ENCODE measurements at places on chromosomes 6 and 20. TPM values are rescaled to one million over a fixed set of nuclear protein-coding genes. Genes with fewer than 3 reads are reported as not detected.

LY86 gene
- total RNA-seq, result not detected

MAFB gene
- total RNA-seq, result 6.1 TPM

ZNF337 gene
- 22.4 TPM for total RNA-seq

HLA-C gene
- 137 TPM for total RNA-seq

BTN1A1 gene
- total RNA-seq, result 1.6 TPM

TMEM217 gene
- 2.5 TPM for total RNA-seq

IRF4 gene
- total RNA-seq, result not detected

PCK1 gene
- not detected for total RNA-seq

ZNF335 gene
- 28.5 TPM for total RNA-seq

CDC25B gene
- total RNA-seq, result 37.6 TPM

GHRH gene
- total RNA-seq, result 0.75 TPM

SNAP25 gene
- total RNA-seq, result 8.2 TPM

DNA sequence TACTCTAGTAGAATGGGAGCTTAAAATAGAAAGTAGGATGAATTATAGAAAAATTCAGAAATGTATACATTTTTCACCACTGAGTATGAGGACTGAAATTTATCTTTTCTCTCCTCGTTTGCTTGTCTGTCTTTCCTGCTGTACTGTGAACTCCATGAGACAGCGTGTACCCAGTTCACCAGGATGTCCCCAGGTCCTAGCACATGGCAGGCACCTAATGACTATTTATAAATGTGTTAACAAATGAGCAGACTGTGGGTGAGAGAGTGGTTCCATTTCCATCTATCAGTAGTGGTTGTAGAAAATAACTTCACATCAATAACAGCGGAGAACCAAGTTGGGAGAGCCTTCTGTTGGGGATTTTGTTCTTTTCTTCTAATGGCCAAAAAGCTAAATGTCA lies 106.3 kb downstream of the NUS1 start:
- H3K4me3 ChIP-seq, result no peak overlapping the region
- peaks cover 3% of the 10 kb centered on the region for H3K4me1 ChIP-seq
- no peak for DNase-seq

- no peak overlapping the region for H3K27ac ChIP-seq
- no peak for DNase-seq
- peaks cover 26% of the 10 kb centered on the region for H3K4me1 ChIP-seq
- H3K36me3 ChIP-seq, result no peaks in the 10 kb centered on the region
- H3K27me3 ChIP-seq, result peaks cover 25% of the 10 kb centered on the region
- no peak overlapping the region for H3K4me3 ChIP-seq
Observed at GRCh38 chr6:12327391-12327790, 37.2 kb downstream of the EDN1 start.

- no peak overlapping the region for H3K27ac ChIP-seq
- H3K4me3 ChIP-seq, result no peak overlapping the region
- no peaks in the 10 kb centered on the region for H3K36me3 ChIP-seq
- peaks cover 1% of the 10 kb centered on the region for H3K4me1 ChIP-seq
- peaks cover 24% of the 10 kb centered on the region for H3K27me3 ChIP-seq
Observed at GRCh38 chr6:3621411-3621810, 130.1 kb downstream of the PXDC1 start.

DNA sequence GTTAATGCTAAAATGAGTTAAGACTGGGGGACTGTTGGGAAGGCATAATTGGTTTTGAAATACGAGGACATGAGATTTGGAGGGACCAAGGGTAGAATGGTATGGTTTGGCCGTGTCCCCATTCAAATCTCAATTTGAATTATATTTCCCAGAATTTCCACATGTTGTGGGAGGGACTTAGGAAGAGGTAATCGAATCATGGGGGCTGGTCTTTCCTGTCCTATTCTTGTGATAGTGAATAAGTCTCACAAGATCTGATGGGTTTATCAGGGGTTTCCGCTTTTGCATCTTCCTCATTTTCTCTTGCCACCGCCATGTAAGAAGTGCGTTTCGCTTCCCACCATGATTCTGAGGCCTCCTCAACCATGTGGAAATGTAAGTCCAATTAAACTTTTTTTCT lies 12.7 kb downstream of the ZBTB9 start:
- peaks cover 10% of the 10 kb centered on the region for H3K27me3 ChIP-seq
- no peaks in the 10 kb centered on the region for H3K4me1 ChIP-seq
- H3K27ac ChIP-seq, result no peak overlapping the region
- DNase-seq, result no peak
- H3K4me3 ChIP-seq, result no peak overlapping the region

DNA sequence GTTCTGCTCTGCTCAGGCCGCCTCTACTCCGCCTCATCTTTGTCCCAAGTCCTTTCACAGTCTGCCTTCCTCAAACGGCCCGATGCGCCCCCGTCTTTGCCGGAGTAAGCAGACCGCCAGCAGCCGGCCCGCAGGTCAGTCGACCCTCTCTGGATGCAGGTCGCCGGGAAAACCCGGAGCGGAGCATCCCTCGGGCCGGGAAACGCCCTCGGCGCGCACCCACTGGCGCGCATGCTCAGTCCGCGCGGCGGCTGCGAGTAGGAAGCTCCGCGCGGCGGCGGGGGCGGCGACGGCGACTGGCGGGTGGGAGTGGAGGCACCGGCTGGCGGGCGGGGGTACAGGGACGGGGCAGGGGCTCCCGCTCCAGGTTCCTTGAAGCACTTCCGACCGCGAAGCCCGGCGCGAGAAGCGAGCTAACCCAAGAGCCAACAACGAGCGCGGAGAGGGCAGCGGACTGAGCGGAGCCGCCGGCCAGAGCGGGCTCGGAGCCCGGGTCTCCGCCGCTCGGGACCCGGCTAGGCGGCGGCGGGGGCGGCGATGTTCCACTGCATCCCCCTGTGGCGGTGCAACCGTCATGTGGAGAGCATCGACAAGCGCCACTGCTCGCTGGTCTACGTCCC lies at the start of gene LRRC1:
LRRC1 (plus strand) TSS at position 286 of the 620 bp plus-strand sequence; CDS start at position 538, 252 bp downstream.
- H3K36me3 ChIP-seq, result peaks cover 6% of the 10 kb centered on the region
- H3K4me1 ChIP-seq, result peaks cover 48% of the 10 kb centered on the region
- no peaks in the 10 kb centered on the region for H3K27me3 ChIP-seq
- H3K4me3 ChIP-seq, result peak within 1 kb of the TSS; percentile 90

DNA sequence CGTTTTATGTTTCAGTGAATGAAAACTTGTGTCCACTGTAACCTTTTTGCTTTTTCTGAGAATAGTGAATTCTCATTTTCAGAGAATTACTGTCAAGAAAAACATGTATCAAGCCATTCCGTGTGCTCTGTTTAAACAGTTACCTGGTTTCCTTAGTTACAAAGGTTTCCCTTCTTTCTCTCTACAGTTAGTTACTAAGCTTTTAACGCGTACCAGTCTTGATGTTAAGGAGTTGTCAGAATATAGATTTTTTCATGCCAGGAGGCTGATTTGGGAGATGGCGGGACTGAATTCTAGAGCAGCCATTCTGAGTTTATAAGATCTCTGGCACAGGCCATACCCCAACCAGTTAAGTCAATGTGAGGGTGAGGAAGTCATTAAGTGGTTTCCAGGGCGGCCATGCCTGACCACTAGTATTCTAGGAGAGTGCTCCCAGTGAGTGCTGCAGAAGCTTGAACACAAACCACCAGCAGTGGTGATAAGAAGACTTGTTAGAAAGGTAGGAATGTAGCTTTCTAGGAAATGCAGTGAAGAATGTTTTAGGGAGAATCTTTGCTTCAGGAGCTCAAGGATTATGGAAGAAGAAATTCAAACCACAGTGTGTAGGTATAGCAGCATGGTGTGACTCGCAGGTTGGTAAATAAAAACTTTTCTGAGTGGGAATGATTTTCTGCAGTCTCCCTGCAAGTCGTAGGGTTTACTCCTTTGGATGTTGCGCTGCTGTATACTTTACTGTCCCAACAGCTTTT lies 112.9 kb downstream of the JARID2 start:
- peaks cover 25% of the 10 kb centered on the region for H3K4me1 ChIP-seq
- H3K27me3 ChIP-seq, result no peaks in the 10 kb centered on the region
- no peak overlapping the region for H3K4me3 ChIP-seq
- peak overlapping the region; percentile 53 for H3K27ac ChIP-seq

DNA sequence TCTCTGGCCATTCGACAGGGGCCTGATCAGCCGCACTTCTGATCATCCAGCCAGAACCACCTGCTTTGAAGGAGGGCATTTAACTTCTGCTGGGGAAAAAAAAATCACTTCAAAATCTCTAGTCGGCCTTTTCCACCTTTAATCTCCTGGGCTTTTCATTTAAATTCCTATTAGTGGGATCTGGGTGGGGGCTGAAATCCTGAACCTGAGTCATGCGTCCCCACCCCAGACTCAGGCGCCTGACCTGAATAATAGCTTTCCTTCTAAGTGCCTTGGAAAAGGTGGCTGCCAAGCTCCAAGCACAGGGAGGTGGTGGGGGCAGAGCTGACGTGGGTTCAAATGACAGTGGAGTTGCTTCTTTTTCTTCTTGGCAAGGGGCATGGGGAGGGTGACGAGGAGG lies 246.0 kb upstream of the EXOC2 start:
- peaks cover 48% of the 10 kb centered on the region for H3K27me3 ChIP-seq
- peaks cover 6% of the 10 kb centered on the region for H3K4me1 ChIP-seq
- no peak overlapping the region for H3K4me3 ChIP-seq
- DNase-seq, result no peak
- no peaks in the 10 kb centered on the region for H3K36me3 ChIP-seq

GRCh38 chr6:149941583-149942460 lies at the start of gene ULBP2:
ULBP2 (plus strand) TSS chr6:149942014; CDS start chr6:149942073, 59 bp downstream.
- peak within 1 kb of the TSS; percentile 79 for H3K4me3 ChIP-seq
- DNase-seq, result no peak
- H3K27me3 ChIP-seq, result peaks cover 83% of the 10 kb centered on the region
- H3K36me3 ChIP-seq, result no peaks in the 10 kb centered on the region

GRCh38 chr6:168404560-168404959 lies 36.4 kb upstream of the SMOC2 start:
- H3K36me3 ChIP-seq, result no peaks in the 10 kb centered on the region
- H3K4me1 ChIP-seq, result no peaks in the 10 kb centered on the region

GRCh38 chr6:42751055-42751454 lies 5.2 kb upstream of the TBCC start:
- H3K4me1 ChIP-seq, result peaks cover 10% of the 10 kb centered on the region
- H3K4me3 ChIP-seq, result no peak overlapping the region
- peaks cover 2% of the 10 kb centered on the region for H3K36me3 ChIP-seq

DNA sequence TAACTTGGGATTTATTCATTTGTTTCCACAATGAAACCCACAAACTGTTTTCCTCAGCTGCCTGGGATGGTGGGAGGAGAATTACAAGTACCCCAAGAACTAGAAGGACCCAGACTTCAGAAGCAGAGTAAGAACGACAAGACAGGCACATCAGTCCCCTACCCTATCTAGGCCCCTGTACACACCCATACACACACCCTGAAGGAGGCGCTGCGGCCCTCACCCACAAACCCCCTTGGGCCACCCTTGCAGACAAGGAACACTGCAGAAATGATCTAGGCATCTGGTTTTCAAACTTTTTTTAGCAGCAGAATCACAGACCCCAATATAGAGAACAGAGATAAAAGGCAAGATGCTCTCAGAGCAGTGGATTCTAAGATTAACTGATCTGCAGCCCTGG lies 55.0 kb downstream of the TRERF1 start:
- no peak for DNase-seq
- no peaks in the 10 kb centered on the region for H3K36me3 ChIP-seq
- H3K27ac ChIP-seq, result no peak overlapping the region
- H3K27me3 ChIP-seq, result no peaks in the 10 kb centered on the region
- H3K4me1 ChIP-seq, result peaks cover 13% of the 10 kb centered on the region

- peaks cover 35% of the 10 kb centered on the region for H3K4me1 ChIP-seq
- H3K36me3 ChIP-seq, result no peaks in the 10 kb centered on the region
- H3K27me3 ChIP-seq, result peaks cover 13% of the 10 kb centered on the region
- no peak overlapping the region for H3K4me3 ChIP-seq
- no peak for DNase-seq
Observed at GRCh38 chr6:14719270-14719669, 526.6 kb upstream of the JARID2 start.

- no peaks in the 10 kb centered on the region for H3K36me3 ChIP-seq
- DNase-seq, result no peak
- no peaks in the 10 kb centered on the region for H3K27me3 ChIP-seq
- H3K4me3 ChIP-seq, result no peak overlapping the region
- H3K4me1 ChIP-seq, result peaks cover 6% of the 10 kb centered on the region
Observed at GRCh38 chr6:133340557-133340956, 99.4 kb downstream of the EYA4 start.

All from progenitor cell of endocrine pancreas (in vitro differentiated cells).